ENCODE measurements at places on chromosomes 1 and 21.

GRCh38 chr1:66834926-66835325 is 33.9 kb upstream of the INSL5 start:
- DNase-seq: no peak

DNA sequence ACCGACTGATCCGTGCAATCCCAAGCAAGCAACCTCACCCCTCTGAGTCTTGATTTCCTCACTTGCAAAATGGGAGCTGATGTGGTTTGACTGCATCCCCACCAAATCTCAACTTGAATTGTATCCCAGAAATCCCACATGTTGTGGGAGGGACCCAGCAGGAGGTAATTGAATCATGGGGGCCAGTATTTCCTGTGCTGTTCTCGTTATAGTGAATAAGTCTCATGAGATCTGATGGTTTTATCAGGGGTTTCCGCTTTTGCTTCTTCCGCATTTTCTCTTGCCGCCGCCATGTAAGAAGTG is 58.4 kb downstream of the FHAD1 start:
- DNase-seq: no peak

- DNase-seq: no peak
Measured at GRCh38 chr1:181080556-181080955, 7.9 kb upstream of the IER5 start.

GRCh38 chr1:8015809-8016165 is 10.3 kb downstream of the ERRFI1 start:
- no peak for DNase-seq

GRCh38 chr1:54275349-54275748 is 75.4 kb downstream of the MRPL37 start:
- DNase-seq: peak; percentile 62

DNA sequence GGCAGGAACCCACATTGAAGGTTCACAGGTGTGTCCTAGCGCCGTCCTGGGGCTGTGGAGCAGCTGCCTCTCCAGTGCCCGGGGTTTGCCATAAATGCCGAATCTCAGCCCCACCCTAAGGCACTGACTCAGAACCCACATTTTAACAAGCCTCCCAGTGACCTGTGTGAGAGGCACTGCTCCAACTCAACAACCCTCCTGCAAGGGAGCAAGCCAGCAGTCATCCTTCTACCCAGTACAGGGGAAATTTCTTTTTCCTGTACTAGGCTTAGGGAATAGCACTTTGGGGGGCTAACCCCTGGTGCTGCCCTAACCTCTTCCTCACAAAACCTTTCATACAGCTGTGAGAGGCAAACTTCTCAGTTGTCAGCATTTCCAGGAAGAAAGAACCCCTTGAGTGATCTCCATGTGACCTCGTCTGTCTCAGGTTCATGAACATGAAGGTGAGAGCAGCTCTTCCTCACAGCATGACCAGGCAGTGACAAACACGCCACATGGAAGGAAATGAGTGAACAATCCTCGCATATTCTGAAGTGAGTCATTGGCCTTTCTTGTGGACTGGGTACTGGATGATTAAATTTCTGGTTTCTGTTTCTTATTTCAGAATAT is 11.4 kb upstream of the BCAR3 start:
- DNase-seq: peak; percentile 95

DNA sequence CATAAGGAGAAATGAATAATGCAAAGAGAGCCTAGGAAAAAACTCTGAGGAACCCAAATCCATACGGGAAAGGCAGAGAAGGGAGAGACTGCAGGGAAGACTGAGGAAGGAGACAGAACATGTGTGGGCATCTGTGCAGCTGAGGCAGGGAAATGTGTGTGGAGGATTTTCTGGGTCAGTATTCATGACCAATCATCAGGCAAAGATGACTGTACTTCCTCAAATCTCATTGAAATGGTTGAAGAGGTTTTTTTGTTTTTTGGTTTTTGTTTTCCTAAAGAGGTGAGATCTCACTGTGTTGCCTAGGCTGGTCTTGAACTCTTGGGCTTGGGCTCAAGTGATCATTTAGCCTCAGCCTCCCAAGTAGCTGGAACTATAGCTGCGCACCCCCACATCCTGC is 15.7 kb downstream of the DIP2A start:
- DNase-seq: peak; percentile 33

GRCh38 chr1:14404862-14405301 is 193.6 kb upstream of the KAZN start:
- no peak for DNase-seq

DNA sequence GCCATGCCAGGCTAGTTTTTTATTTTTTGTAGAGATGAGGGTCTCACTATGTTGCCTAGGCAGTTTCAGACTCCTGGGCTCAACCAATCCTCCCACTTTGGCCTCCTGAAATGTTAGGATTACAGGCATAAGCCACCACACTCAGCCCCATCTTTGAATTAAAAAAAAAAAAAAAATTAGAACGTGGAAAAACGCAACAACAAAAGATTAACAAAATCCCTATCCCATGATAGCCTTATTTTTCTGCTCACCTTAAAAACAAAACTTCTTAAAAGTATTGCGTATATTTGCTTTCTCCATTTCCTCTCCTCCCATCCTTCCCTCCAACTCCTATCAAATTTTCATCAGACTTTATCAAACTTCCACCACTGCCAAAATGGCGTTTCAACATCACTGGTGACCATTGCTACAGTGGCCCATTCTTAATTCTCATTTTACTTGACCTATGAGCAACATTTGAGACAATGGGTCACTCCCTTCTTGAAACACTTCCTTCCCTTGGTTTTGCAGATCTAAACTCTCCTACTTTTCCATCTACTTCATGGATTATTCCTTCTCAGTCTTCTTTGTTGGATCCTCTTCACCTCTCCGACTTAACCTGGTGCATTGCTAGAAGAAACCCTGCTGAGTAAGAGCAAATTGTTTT is 579 bp upstream of the ZNF684 start:
- DNase-seq: no peak

GRCh38 chr1:17820198-17820597 is 65.1 kb downstream of the ACTL8 start:
- DNase-seq: no peak

- no peak for DNase-seq
Measured at GRCh38 chr1:107291987-107292386, 151.1 kb downstream of the NTNG1 start.

DNA sequence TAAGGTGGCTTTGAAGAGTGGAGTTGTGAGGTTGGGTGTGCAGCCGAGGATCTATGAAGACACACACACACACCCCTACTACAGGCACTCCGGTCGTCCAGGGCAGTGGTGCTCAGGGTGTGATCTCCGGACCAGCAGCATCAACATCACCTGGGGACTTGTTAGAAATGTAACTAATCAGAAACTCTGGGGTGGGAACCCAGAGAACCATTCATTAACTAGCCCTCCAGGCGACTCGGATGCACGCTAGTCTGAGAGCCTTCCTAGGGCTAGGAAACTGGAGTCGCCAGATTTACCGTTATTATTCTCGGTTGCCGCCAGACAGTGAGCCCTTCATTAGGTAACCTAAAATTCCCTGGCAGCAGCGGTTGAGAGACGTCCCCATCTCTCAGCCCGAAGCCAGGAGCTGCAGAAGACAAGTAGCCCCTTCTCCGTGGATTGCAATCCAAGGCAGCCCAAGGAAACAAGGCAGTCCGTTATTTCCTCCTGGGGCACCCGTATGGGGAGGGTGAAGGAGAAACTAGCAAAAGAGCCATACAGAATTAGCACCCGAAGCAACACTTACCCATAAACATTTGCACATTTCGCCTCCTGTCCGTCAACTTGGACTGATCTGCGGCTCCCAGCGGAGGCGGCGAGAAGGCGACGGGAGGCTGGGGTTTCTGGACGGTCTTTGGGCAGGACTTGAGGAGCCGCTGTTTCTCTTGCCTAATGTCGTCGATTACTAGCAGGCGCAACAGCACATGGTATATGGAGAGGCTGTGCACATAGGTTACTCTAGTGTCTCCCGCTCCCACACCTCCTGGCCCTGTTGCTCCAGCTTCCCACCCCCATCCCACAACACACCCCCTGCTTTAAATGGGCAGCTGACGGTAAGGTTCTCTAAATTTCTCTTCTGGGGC is 2.9 kb upstream of the CCN1 start:
- DNase-seq: no peak

DNA sequence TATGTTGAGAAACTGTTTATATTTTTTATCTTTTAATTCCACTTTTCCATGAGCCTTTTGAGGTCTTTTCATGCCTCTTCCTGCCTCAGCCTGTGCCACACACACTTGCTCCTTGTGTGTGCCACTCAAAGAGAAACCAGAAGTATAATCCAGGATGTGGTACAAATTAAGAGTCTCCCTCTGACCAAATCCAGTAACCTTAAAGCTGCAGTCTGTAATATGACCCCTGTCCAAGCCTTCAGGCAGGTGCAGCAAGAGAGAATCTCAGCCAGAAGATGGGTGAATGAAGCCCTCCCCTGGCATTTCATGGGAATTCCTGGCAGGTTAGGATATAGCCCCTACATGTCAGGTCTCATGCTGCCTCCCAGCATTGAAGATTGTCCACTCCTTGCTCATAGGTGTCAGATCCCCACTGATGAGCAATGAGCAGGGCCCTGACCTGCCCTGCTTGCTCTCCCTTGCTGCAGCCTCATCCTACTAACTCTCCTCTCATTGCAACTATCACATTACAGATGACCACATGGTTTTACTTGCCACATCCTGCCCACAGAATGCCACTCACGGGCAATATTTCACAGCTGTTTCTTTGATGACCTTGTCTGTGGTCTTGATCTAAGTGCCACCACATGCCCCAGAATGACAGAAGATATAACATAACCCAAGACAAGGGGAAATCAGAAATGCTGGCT is 169.3 kb downstream of the SEC16B start:
- DNase-seq: no peak

DNA sequence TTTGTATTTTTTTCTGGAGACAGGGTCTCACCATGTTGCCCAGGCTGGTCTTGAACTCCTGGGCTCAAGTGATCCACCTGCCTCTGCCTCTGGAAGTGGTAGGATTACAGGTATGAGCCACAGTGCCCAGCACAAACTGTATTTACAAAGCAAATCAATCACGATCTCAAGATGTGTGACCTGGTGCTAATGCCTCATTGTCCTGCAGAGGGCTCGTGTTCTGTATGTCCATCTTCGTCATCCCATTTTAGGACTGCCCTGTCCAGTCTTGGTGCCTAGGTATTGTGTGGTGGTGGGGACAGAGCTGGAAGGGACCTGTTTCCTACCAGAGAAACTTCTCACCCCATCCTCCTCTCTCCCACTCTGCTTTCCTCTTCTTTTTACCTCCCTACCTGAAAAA is 20.2 kb downstream of the PROK1 start:
- DNase-seq: no peak

DNA sequence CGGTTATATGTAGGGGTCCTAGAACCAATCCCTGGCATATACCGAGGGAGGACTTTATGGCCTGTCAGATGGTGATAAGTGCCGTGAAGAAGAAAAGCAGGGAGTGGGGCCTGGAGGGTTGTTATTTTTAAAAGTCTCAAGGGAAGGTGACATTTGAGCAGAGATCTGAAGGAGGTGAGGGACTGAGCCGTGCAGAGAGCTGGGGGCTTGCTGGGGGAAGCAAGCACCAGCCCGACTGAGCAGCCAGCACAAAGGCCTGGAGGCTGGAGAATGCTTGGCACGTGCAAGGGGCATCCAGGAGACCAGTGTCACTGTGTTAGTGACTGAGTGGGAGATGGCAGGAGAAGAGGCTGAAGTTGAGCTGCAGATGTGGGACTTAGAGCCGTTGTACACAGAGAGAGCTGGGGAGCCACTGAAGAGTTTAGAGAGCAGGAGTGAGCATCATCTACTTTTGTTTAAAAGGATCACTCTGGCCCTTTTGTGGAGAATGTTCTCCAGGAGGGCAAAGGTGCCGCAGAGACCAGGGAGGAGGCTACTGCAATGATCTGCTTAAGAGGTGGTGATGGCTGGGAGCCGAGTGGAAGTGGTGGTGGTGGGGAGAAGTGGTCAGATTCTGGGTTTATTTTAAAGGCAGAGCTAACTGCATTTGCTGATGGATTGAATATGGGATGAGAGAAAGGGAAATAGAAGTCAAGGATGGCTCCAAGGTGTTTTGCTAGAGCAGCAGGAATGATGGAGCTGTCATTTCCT is 31.2 kb downstream of the PTPRU start:
- DNase-seq: no peak

DNA sequence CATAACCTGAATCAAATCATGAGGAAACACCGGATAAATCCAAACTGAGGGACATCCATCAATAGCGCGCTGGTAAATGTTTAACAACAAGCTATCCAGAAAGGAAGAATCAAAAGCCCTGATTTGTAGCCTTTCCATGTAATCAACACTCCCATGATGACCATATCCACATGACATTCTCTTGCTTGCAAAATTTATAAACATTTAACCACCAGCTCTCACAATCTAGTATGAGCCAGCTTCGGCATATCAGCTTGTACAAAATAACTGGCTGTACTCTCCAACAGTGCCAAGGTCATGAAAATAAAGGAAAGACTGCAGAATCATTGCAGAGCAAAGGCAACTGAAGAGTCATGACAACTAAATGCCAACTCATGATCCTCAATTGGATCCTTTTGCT is 15.7 kb downstream of the HSD11B1 start:
- DNase-seq: no peak

DNA sequence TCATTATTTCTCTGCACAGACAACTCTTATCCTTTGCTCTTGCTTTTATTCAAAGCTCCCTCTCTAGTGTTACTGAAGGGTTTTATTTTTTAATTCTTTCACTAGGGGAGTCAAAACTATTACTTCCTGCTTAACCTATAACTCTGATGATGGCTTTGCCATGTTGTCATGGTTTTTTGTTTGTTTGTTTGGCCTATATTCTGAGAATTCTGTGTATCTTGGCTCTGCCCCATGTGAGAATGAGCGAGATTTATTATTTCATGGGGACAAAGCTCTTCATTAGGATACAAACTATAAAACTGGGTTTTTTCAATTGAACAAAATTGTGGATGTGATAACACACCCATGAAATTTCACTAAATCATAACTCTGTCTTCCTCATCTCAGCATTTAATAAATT is 190.5 kb upstream of the C1orf105 start:
- DNase-seq: no peak

GRCh38 chr21:25752416-25752815 is 17.6 kb downstream of the GABPA start:
- no peak for DNase-seq

DNA sequence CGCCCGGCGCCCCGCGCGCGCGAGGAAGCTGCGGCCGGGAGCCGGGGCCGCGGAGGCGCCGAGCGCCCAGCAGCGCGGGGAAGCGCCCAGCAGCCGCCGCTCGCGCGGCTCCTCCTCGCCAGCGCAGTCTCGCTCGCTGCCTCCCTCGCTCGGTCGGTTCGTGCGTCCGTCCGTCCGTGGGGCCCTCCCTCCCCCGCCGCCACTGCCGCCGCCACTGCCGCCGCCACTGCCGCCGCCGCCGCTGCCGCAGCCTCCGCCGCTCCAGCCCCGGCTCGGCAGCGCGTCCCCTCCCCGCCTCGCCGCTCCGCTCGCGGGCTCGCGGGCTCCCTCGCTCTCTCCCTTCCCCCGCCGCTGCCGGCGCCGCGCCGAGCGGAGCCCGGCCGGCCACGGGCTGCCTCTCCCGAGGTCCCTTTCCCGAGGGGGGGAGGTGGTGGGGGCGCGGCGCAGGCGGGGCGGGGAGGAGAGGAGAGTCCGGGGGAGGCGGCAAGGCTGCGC is at the start of gene KCND3:
Gene KCND3, minus strand, starts transcription at position 138 of the 495 bp plus-strand sequence.
- peak; percentile 7 for DNase-seq

DNA sequence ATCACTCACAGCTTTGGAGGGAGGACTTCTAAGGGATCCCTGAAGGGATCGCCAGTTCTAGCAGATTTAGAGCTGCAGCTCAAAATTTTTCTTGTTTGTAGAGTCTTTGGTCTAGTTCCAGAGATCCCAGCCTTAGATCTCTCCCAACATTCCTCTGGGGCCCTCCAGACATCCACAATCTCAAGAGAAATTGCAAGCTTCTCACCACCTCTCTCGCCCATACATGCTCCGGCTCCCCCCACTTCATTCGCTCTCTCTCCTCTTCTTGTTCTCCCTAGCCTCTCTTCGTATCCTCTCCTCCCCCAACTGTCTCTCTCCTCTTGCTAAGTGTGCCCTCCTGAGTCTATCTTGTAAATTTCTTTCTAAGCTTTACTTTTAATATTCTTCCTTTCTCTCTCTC is 15.1 kb upstream of the TUT4 start:
- DNase-seq: no peak
